SK-N-SH treated with all-trans-retinoic acid at 6 μM for 48 hours (cell line): ENCODE measurements at places on chromosomes 4 and X.

- ATAC-seq: no peak
Measured at GRCh38 chrX:64195862-64196261, 9.6 kb downstream of the AMER1 start.

DNA sequence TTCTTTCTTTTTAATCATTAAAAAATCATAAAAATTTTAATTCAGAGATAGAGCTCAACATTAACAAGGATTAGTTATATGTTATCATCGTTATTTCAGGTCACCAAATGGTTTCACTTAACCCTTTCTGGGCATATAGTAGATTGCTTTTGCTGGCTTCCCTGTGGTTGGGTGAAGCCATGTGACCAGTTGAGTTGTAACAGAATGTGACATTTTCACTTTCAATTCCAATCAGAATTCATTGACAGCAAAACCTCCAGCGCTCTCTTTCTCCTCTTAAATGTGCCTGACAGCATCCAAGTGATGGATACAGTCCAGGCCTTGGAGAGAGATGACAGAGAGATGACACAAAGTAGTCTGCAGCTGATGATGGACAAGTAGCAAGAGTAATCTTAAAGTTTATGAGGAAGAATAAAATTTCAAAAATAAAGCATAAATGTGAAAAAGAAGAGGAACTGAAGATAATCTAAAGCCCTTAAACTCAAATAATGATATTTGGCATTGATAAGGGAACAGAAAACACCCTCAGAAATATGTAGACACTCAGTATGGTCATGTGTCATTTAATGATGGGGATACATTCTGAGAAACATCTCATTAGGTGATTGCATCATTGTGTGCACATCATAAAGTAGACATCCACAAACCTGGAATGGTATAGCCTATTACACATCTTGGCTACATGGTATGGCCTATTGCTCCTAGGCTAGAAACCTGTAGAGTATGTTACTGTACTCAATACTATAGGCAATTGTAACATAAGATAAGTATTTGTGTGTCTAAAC is 92.3 kb upstream of the QRFPR start:
- no peak for ATAC-seq

GRCh38 chr4:73828956-73829355 is 7.5 kb upstream of the CXCL6 start:
- no peak for ATAC-seq

DNA sequence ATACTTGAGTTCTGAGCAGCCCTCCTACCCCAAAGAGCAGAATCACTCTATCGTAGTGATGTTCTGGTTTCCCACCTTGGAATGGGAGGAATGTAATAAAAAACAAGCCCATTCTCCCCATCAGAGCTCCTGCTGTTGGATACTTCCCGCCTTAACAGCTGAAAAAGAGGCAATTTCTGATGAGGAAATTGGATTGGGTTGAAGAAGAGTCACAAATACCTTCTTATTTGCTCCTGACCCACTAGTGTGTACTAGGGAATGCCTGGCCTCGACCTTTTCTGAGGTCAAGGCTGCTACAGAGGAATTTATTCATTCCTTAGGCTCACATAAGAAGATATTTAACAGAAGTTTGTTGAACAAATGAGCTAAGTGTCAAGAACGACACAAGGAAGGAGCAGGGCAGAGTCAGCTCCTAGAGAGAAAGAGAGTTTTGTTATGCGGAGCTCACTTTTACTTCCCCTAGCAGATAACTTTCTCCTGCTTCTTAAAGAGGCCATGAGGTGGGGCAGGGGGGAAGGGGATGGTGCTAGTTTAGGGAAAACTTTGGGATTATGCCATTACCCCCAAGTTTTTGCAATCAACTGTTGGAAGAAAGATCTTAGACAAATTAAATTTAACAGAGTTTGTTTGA is 273.8 kb upstream of the CLNK start:
- ATAC-seq: no peak

GRCh38 chrX:119402588-119402987 is 3.5 kb downstream of the SLC25A43 start:
- ATAC-seq: no peak
